RKO (cell line): ENCODE measurements at places on chromosomes 2 and 18.

DNA sequence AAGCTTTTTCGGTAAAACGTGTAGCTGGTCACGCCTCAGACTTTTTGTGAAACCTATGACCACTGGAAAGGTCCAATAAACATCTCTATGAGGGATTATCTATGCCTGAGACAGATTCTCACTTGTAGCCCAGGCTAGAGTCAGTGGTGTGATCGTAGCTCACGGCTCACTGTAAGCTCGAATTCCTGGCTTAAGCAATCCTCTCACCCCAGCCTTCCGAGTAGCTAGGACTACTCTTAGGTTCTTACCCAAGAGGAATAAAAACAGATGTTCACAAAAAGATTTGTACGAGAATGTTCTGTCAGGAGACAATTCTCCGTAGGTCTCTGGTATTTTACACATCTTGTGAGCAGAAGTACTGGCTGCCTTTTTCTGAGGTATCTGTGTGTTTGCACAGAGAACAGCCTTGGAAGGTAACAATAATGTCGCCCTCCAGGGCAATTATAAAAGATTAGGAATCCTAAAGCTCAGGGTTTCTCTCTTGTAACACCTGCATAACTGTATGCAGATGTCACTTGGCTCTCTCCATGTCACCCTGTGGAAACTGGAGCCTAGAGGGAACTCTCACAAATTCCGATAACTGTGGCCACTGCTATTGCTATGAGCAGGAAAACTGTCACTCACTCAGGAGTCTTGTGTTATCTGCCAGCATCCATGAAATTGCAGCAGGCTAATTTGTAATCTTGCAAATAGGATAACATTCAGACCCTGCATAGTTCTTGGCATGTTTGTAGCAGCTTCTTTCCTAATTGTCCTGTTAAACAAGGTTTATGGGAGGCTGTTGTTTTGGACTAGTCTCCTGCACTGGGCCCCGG, 25.5 kb upstream of the RALBP1 start:
- DNase-seq, result no peak

DNA sequence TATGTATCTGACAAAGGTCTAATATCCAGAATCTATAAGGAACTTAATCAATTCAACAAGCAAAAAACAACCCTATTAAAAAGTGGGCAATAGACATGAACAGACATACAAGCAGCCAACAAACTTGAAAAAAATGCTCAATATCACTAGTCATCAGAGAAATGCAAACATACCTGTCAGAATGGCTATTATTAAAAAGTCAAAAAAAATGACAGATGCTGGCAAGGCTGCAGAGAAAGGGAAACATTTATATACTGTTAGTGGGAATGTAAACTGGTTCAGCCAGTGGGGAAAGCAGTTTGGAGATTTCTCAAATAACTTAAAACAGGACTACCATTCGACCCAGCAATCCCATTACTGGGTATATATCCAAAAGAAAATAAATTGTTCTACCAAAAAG, 21.6 kb downstream of the SESTD1 start:
- DNase-seq, result no peak

- DNase-seq, result no peak
These were observed 390.4 kb upstream of the RGPD4 start for GRCh38 chr2:107436281-107436680.

GRCh38 chr2:208253600-208254117, 1.2 kb downstream of the IDH1 start:
- peak; percentile 40 for DNase-seq

GRCh38 chr18:4789506-4789905, 334.4 kb upstream of the DLGAP1 start:
- DNase-seq, result no peak

DNA sequence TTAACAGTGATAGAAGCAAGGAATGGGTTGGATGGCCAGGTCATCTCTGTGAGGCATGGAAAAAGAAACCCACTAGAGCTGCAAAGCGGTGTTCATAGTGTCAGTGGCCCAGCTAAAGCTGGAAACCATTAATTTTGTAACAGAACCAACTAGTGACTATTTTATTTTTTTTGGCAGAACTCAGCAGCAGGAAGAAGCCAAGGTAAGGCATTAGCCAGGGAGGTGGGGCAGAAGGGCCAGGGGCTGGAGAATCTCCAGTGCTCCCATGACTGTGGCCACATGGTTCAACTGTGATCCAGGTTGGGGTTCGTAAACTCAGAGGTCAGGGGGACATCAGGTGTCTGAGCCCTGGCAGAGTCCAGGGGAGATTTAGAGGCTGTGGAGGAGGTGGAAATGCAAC, 25.9 kb upstream of the YES1 start:
- no peak for DNase-seq

DNA sequence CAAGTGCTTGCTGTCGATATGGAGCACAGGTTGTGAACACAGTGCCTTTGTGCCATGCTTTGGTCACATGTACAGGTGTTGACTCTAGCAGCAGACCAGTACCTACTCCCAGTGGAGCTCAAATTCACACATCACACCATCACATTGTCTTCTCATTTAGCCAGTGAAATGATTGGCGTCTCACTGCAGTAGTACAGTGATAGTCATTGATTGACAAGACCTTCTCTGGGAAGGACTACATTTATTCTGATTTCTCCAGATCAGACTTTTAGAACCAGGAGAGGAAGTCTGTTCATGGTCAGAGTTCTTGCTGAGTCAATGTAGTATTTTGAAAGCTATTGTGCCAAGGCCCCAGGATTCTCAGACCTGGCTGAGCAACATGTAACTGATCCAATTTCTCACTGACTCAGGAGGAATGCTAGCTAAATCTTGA, 75.2 kb downstream of the FMNL2 start:
- DNase-seq, result no peak

- DNase-seq, result no peak
These were observed 36.7 kb downstream of the NCK2 start for GRCh38 chr2:105781274-105781978.

GRCh38 chr18:35095983-35096676, 54.9 kb downstream of the MAPRE2 start:
- DNase-seq, result peak; percentile 0

DNA sequence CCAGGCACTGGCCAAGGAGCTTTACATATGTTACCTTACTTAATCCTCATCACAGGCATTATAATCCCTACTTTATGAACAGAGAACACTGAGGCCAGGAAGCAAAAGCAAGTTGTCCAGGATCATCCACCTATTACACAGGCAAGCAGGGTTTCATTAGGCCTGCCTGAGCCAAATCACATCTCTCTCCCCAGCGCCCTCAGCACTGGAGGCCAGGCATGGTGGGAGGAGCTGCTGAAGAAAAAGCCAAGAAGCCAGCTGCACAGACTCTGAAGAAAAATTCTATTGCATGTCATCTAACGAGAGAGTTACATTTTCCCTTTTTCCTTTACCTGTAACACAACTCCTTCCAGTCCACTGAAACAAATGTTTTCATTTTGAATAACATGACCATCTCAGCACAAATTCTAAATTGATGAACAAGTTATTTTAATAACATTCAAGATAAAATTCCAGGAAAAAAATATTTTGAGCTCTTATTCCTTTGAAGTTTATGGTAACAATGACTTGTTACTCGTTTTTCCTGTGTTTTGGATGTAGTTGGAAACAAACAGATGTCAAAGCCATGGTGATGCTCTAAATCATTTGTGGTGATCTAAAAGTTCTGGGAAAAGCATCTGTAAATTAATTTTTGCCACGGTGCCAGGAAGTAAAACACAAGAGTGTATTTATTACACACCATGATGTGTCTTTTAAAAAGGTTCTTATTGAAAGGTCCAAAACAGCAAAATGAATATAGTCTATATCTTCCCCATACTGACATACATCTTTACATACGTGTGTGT, 139.0 kb upstream of the ITGB6 start:
- no peak for DNase-seq

DNA sequence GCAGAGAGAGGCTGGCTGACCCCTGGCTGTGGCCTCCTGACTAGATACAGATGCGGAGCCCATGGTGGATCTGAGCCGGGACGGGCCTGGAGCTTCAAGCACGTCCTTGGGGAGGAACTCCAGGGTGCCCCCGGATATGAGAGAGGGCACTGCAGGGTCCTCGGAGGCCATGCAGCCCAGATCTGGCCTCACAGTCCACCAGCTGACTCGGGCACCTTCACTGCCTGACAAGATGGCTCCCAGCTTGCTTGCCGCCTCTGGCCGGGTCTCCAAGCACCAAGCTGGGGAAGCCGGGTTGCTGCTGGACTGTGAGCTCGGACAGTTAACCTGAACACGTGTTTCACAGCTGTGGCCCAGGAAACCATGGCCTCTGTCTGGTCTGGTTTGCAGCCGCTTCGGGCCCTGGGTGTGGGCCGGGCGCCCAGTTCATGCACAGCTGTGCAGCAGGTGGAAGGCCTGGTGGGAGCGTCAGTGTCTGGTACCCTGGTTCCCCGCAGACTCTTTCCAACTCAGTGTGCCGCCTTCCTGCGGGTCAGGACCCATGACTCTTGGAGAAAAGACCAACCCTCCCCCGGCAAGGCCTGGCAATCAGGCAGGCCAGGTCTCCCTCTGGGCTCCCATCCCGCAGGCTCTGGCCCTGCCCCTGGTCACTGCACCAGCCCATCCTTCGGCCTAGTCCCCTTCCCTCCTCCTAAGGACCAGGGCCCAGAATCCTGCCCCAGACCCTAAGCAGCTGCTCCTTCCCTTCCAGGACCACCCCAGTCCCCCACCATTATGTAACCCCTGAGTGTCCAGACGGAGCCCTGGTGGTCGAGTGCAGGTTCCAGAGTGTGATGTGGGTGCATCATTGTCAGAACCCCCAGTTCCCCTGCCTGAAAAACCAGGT, 74.6 kb upstream of the OTOS start:
- no peak for DNase-seq

DNA sequence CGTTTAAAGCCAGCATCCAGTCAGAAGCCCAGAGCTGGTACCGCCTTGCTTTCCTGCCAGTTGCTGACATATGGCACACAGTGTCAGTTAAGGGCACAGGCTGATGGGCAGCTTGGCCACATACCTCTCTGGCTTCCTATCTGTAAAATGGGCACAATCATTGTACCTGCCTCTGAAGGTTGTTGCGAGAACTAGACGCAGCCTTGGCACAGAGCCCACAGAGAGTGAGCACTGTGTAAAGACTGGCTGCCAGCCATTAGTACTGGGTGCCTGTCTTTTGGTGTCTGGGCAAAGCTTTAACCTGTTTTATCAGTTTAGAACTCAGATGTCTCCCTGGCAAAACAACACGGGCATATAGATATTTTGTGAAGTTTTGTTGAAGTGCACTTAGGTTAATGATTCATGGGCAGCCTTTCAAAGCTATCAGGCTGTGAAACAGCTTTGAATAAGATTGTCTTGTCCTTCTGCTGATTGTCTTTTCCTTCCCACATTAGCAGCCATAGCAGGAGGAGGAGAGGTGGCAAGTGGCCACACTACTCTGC, 269.5 kb downstream of the NEDD4L start:
- DNase-seq, result no peak

DNA sequence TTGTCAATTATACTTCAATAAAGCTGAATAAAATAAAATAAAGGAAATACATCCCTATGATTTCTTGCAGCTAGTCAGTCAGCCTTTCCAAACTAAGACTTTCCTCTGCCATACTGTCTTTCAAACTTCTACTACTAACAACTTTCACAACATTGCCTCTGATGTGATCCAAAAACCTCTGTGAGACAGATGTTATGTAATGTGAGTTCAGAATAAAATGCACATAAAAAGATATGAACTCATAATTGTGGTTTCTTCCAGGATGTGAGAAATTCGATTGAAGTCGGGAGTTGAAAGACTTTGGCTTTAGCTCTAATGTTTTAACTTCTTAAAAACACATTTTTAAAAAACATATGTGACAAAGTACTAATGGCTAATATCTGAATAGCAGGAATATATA, 98.7 kb downstream of the PIGN start:
- DNase-seq, result no peak

- no peak for DNase-seq
These were observed 3.2 kb downstream of the LRRC30 start for GRCh38 chr18:7234091-7234490.

- DNase-seq, result no peak
These were observed 22.3 kb downstream of the C2orf74 start for GRCh38 chr2:61184263-61184662.

- no peak for DNase-seq
These were observed 28.1 kb upstream of the FEZ2 start for GRCh38 chr2:36626071-36626470.

DNA sequence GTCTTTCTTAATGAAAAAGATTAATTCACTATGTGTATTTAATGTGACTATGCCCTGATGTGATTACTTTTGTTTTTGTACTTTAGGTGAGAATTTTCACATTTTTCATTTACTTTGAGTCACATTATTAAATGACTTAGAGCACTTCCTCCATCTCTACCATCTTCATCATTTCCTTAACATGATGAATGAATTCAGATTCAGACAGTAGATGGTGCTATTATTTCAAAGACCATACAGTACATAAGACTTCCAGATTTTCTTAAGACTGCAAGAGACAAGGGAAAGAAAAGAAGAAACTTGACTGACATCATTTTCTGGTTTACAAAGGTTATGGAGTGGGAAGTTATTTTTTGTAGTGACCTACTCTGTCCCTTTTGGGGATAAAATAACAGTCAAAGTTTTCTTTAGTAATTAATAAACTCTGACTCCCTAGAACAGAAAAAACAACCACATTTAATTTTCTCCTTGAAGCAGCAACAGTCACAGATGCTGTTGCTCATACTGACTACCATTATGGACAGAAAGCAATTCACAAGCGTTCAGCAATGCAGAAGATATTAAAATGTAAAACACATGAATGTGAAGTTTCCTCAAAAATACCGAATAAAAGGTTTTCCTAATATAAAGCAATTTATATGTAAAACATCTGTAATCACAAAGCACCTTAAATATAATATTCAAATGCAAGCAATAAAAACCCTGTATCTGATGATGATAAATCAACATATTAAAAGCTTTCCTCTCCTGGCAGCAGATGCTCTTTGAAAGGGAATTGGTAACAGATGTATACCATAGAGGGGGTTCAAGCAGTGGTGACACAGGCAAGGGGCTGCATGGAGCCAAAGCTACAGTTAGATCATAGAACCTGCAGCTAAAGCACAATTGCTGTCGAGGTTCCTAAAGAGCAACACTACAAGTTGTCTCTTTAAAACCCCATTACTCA, 1010.9 kb upstream of the NXPH2 start:
- peak; percentile 53 for DNase-seq

GRCh38 chr2:46239175-46239846, 57.9 kb upstream of the EPAS1 start:
- DNase-seq, result no peak

DNA sequence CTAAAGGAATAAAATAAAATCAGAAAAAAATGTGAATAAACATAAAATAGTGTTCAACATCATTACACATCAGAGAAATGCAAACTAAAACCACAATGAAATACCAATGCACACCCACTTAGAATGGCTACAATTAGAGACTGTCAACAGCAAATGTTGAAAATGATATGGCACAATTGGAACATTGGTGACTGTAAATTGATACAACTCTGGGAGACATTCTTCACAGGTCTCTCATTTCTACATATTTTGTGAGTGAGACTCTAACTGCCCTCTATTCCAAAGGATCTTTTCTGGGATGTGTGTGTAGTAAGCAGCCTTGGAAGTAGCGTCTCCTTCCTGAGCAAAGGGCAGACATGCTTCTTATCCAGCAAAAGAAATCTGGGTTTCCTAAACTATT, 323.0 kb downstream of the FBXO15 start:
- DNase-seq, result no peak

GRCh38 chr2:136361521-136361920, 243.6 kb upstream of the CXCR4 start:
- DNase-seq, result no peak

- no peak for DNase-seq
These were observed 193.4 kb downstream of the HAUS1 start for GRCh38 chr18:46297621-46298020.
